ENCODE measurements at places on chromosomes 16 and 17.
A peak's percentile ranks its signal among the peaks of the same experiment; 100 is the strongest.

DNA sequence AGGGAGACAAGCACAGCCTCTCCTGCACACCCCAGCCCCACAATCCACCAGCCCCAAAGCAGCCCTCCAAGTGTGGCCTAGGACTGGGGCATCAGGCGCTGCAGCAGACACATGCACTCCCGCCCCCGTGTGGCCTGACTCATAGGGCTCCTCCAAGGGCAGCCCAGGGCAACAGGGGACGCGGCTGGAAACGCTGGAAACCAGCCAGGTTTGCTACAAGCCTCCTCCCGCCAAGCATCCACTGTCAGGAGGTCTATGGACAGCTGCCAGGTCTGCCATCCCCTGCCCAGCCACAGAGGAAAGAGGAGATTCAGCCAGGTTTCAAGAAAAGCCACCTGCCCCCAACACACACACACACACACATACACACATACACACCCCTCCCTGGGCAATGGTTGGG, 25.8 kb downstream of the SRCIN1 start:
- peak; percentile 59 for DNase-seq

GRCh38 chr17:56629531-56630075, 36.1 kb downstream of the NOG start:
- DNase-seq: peak; percentile 25

- no peak for DNase-seq
These were observed 26.1 kb downstream of the BCL7C start for GRCh38 chr16:30867747-30868146.

- no peak for DNase-seq
These were observed 182.3 kb upstream of the GSE1 start for GRCh38 chr16:85430523-85431421.

DNA sequence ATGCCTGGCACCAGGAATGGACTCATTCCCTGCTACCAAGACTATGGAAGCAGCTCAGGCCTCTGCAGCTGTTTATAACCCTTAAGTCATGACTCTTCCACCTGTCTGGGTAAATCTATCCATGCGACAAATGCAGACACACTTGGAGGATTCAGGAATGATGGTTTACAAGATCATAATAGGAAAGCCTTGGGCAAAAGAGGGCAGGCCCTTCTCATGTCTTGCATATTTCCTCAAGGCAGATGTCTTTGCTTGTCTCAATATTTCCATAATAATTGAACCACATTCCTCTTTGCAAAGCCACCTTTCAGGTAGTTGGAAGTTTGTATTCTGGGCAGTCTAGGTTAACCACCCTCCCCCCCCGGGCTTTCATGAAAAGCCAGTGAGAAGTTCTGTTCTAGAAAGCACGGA, 884 bp upstream of the JPT1 start:
- DNase-seq: no peak

GRCh38 chr16:46688101-46688653, 801 bp downstream of the VPS35 start:
- no peak for DNase-seq

- no peak for DNase-seq
These were observed 506.1 kb downstream of the CDH11 start for GRCh38 chr16:64615630-64616280.

DNA sequence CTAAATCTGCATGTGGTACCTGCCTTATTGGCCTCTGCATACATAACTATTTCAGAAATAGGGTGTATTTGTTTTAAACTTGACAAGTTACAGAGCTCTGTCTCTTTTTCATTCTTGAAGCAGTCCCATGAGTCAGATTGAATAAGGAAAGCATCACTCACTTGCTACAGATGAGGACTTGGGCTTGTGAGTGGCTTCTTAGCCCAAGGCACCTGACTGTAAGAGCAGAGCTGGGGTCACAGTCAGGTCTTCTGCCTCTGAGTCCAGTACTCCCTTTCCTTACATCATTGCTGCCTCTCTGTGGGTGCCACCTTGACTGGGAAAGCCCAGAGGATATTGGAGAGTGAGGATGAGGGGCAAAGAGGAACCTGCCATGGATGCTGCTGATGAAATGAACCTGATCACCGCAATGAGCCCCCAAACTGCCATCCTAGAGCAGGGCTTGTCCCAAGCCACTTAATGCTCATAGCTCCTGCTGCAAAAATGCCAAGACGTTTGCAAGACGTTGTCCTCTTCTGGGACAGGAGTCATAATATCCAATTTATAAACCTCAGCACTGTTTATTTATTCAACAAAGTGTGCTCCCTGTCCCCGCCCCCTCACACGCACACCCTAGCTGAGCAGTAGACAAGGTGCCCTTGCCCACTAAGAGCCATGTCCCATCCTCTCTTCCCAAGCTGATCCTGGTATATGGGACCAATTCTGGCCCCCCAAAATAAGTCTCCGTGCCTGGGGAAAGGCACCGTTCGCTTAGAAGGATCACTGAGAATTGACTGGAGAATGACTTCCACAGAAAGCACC, 74.1 kb downstream of the CCDC182 start:
- DNase-seq: peak; percentile 21

- DNase-seq: no peak
These were observed 18.9 kb downstream of the RARA start for GRCh38 chr17:40327735-40328385.

- no peak for DNase-seq
These were observed 220.1 kb upstream of the SOX9 start for GRCh38 chr17:71900621-71901229.

DNA sequence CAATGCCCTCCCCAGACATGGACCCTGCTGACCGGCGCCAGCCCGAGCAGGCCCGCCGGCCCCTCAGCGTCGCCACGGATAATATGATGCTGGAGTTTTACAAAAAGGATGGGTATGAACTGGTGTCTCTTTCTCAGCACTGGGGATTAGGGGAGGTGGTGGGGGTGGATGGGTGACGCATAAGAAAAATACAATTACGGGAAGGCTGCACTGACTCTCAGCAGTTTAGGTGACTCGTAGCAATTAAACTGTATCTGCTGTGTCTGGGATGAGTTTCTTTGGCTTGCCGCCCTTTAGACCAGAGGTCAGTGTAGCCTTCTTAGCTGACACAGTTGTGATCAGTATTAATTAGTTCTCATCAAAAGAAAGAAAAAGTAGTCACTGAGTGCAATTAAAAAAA, 59.0 kb downstream of the ELAC2 start:
- DNase-seq: no peak

- DNase-seq: no peak
These were observed 318 bp upstream of the RBL2 start for GRCh38 chr16:53433930-53434376.

GRCh38 chr17:58591455-58591854, 77.0 kb upstream of the MTMR4 start:
- no peak for DNase-seq

GRCh38 chr17:41404024-41404671, 6.7 kb upstream of the KRT31 start:
- DNase-seq: peak; percentile 79
